ENCODE measurements at places on chromosomes 2 and 18. TPM values are rescaled to one million over a fixed set of nuclear protein-coding genes. Genes with fewer than 3 reads are reported as not detected.

The SH3RF3 gene
- polyA plus RNA-seq, result 0.69 TPM

The OR6B2 gene
- polyA plus RNA-seq, result not detected

The DSG4 gene
- polyA plus RNA-seq, result 0.09 TPM

The FAM110C gene
- 15.5 TPM for polyA plus RNA-seq

The FARP2 gene
- polyA plus RNA-seq, result 41.6 TPM

The MERTK gene
- polyA plus RNA-seq, result 6.2 TPM

The ATP6V1B1 gene
- polyA plus RNA-seq, result not detected

- peaks cover 11% of the 10 kb centered on the region for H3K27me3 ChIP-seq
- H3K27ac ChIP-seq, result no peak overlapping the region
- peaks cover 5% of the 10 kb centered on the region for H3K4me1 ChIP-seq
- DNase-seq, result peak; percentile 48
- no peaks in the 10 kb centered on the region for H3K36me3 ChIP-seq
Observed at GRCh38 chr2:8452296-8452695, 229.6 kb upstream of the ID2 start.

DNA sequence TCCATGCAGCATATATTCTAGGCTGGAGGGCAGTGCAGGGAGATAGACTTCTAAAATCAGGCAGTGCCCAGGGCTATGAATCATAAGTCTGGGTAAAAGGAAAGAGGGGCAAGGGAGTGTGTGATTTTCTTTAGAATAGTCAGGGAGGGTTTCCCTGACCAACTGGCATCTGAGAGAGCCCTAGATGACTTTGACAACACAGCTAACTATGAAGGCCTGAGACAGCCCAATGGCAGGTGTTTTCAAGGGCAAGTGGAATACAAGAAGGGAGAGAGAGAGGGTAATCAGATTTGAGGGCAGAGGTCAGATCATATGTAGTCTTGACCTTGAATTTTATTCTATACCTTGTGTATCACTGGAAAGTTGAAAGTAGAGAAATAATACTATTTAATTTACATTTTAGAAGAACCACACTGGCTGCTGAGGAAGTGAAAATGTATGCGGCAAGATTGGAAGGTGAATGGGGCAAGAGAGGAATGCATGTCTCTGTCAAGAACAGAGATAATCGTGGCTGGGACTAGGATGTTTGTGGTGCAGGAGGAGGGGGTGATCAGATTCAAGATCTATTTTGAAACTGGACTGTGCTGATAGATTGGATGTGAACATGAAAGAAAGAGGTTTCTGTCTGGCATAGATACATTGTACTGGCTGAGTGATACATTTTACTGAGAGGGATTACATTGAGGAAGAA is 1.9 kb upstream of the ITGB6 start:
- no peak for DNase-seq
- no peaks in the 10 kb centered on the region for H3K36me3 ChIP-seq
- no peak overlapping the region for H3K4me3 ChIP-seq
- no peak overlapping the region for H3K27ac ChIP-seq

DNA sequence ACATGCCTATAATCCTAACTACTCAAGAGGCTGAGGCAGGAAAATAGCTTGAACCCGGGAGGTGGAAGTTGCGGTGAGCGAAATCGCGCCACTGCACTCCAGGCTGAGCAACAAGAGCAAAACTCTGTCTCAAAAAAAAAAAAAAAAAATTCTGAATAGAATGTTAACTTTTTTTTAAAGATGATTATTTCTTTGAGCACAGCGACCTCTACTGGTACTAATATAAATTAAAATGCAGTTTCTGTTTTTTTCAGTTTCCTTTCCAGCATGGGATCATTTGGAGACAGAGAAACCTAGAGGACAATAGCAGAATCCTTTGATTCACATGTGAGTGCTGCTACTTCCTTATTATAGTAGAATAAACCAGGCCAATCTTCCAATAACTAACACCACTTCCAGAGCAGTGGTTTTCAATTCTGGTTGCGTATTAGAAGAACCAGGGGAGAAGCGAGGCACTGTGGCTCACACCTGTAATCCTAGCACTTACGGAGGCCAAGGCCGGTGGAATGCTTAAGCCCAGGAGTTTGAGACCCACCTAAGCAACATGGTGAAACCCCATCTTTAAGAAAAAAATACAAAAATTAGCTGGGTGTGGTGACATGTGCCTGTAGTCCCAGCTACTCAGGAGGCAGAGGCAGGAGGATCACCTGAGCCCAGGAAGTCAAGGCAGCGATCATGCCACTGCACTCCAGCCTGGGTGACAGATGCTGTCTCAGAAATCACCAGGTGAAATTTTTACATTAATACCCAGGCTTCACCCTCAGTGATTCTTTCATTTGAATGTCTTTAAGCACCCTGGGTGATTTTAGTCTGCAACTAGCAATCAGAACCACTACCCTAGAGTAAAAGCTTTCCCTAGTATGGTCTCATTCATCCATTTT is 10.1 kb downstream of the SRSF7 start:
- peaks cover 45% of the 10 kb centered on the region for H3K4me1 ChIP-seq
- peaks cover 36% of the 10 kb centered on the region for H3K36me3 ChIP-seq
- no peak overlapping the region for H3K4me3 ChIP-seq
- H3K27ac ChIP-seq, result peak overlapping the region; percentile 72

- H3K27ac ChIP-seq, result no peak overlapping the region
- H3K36me3 ChIP-seq, result peaks cover 5% of the 10 kb centered on the region
Observed at GRCh38 chr18:58687871-58688308, 16.6 kb downstream of the MALT1 start.

DNA sequence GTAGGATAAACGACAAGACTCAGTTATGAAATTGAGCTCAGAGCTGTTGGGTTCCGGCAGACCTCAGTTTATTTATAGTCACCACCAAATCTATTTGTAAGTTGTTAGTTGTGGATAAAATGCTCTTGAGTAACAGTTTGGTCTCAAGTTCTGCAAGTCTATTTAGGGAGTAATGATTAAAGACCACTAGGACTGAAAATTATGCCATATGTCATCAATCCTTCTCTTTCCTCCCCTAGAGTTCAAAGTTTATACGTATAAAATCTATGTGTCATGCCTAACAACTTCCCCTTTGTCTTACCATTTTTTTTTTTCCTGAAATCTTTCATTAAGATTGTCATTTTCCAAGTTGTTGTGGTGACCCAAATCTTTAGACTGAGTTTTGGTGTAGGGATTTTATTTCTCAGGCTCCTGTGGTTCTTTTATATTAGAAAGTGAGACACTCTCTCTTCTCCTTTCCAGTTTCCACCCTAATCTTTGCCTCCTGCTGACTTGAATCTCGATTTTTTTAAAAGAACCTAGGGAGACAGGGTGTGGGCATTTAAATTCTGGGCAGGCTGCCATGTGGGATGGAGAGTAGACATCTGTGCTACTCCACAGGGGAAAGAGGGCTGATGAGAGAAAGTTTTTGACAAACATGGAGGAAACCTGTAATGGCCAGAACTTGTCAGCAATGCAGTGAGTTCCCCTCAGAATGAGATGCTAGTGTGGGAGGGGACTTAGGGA is 51.0 kb downstream of the LAMA3 start:
- H3K27ac ChIP-seq, result no peak overlapping the region
- H3K4me3 ChIP-seq, result no peak overlapping the region
- H3K27me3 ChIP-seq, result no peaks in the 10 kb centered on the region
- no peak for DNase-seq
- H3K36me3 ChIP-seq, result no peaks in the 10 kb centered on the region

- H3K36me3 ChIP-seq, result no peaks in the 10 kb centered on the region
- H3K27me3 ChIP-seq, result no peaks in the 10 kb centered on the region
- DNase-seq, result no peak
- H3K4me3 ChIP-seq, result no peak overlapping the region
- H3K4me1 ChIP-seq, result no peaks in the 10 kb centered on the region
Observed at GRCh38 chr18:61831071-61831470, 61.7 kb downstream of the RNF152 start.

GRCh38 chr2:128276878-128277675 is 41.6 kb downstream of the HS6ST1 start:
- no peak overlapping the region for H3K4me3 ChIP-seq
- H3K36me3 ChIP-seq, result no peaks in the 10 kb centered on the region
- peaks cover 13% of the 10 kb centered on the region for H3K4me1 ChIP-seq
- H3K27ac ChIP-seq, result no peak overlapping the region
- no peaks in the 10 kb centered on the region for H3K27me3 ChIP-seq

- H3K36me3 ChIP-seq, result no peaks in the 10 kb centered on the region
- no peak for DNase-seq
- no peaks in the 10 kb centered on the region for H3K4me1 ChIP-seq
- H3K4me3 ChIP-seq, result no peak overlapping the region
- H3K27me3 ChIP-seq, result no peaks in the 10 kb centered on the region
Observed at GRCh38 chr2:203841654-203842053, 25.9 kb upstream of the CTLA4 start.

DNA sequence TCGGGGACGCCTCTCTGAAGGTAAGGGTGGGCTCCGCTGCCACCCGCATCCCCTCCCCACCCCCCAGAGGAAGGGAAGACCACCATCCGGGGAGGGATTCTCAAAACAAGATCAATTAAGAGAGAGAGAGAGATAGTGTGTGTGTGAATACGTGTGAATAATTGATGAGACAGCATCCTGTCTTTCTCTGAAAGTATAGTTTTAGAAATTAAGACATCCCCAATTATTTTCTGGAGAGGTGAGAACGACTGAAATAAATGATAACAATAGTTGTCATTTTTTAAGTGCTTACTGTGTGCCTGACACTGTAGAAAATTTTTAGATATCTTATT is 751 bp downstream of the IL18R1 start:
- no peaks in the 10 kb centered on the region for H3K4me1 ChIP-seq
- no peaks in the 10 kb centered on the region for H3K27me3 ChIP-seq
- no peak overlapping the region for H3K27ac ChIP-seq
- no peaks in the 10 kb centered on the region for H3K36me3 ChIP-seq
- H3K4me3 ChIP-seq, result peak overlapping the region; percentile 70
- no peak for DNase-seq

- no peak overlapping the region for H3K4me3 ChIP-seq
- H3K27me3 ChIP-seq, result no peaks in the 10 kb centered on the region
- no peaks in the 10 kb centered on the region for H3K4me1 ChIP-seq
- H3K36me3 ChIP-seq, result no peaks in the 10 kb centered on the region
- H3K27ac ChIP-seq, result no peak overlapping the region
Observed at GRCh38 chr2:47690132-47690531, 92.8 kb upstream of the MSH6 start.

DNA sequence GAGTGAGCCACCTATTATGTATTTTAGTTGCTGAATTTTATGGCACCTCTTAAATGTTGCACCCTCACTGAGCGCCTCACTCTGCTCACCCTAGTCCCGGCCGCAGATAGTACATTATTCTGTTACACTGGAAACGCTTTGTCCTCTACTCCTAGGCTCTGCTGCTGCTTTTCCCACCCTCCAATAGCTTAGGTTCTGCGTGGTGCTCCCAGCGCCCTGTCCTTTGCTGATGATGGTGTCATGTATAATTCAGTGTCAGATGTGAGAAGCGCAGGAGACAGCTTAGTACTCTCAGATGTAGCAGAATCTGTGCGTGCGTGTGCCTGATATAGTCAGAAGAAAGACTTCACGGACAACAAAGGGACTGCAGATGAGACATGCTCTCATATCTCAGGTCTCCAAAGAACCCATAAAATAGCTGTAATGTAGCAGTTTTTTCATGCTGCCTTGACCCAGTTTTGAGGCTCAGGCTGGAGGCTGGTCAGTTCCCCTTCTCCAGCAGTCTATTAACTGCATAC is 1.4 kb upstream of the REEP1 start:
- no peaks in the 10 kb centered on the region for H3K27me3 ChIP-seq
- H3K4me1 ChIP-seq, result no peaks in the 10 kb centered on the region
- no peak overlapping the region for H3K4me3 ChIP-seq
- H3K27ac ChIP-seq, result no peak overlapping the region

DNA sequence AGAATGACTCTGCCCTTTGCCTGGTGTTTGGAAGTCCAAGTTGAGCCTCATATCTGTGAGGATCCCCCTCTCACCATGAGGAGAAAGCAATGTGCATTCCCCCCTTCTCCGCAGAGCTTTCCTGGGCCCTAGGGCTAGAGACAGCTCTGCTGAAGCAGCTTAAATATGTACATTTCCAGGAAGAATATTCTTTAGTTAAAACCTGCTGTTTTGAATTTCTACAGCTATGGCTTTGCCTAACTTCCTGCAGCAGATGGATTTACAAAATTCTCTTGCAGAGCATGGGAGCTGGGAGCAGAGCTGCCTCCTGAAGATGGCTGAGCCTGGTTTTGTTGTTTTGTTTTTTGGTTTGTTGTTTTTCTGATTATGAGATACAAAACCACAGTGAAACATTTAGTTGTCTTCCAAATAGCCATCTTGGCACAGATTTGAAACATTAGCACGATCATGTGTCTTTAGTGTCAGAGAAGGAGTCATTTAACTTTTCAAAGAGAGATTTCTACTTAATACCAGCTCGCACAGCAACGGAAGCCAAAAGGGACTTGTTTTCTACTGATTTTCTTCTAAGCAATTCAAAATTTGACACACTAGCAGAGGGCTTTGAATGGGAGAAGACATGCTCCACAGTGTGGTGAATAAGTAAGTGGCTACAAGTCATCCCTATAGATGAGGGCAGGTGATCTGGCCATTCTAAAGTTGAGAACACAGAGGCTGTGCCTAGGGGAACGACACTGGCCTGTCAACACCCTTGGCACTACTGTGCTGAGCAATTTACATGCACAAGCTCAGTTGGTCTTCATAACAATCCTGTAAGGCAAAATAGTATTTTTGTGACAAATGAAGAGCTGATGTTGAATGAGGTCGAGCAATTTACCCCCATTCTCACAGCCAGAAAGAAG is 222.6 kb downstream of the MREG start:
- H3K27ac ChIP-seq, result no peak overlapping the region
- H3K4me3 ChIP-seq, result no peak overlapping the region
- H3K36me3 ChIP-seq, result no peaks in the 10 kb centered on the region
- peaks cover 13% of the 10 kb centered on the region for H3K4me1 ChIP-seq
- no peaks in the 10 kb centered on the region for H3K27me3 ChIP-seq

DNA sequence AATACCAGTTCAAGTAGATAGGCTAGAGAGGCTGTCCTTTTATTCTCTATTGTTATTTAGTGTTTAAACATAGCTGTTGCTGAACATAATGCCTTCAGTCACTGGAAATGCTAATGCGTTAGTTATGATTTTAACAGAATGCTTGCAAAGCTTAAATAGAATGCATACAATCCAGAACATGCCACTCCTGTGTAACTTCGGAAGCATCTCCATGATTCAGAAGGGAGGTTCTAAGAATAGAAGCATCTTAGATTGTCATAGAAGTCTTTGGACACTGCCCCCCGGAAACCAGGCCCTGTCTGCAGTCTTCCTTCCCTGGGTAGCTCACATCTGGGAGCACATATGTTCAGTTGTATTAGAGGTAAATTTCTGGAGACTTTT is 73.2 kb downstream of the ZNF532 start:
- no peak overlapping the region for H3K27ac ChIP-seq
- H3K27me3 ChIP-seq, result no peaks in the 10 kb centered on the region
- DNase-seq, result no peak
- H3K36me3 ChIP-seq, result peaks cover 38% of the 10 kb centered on the region
- H3K4me1 ChIP-seq, result peaks cover 28% of the 10 kb centered on the region
- H3K4me3 ChIP-seq, result no peak overlapping the region
